ENCODE measurements at places on chromosomes 5 and 9. TPM values are rescaled to one million over a fixed set of nuclear protein-coding genes. Genes with fewer than 3 reads are reported as not detected.

Gene CDH12
- 23.5 TPM for total RNA-seq

Gene CDK9
- 83.9 TPM for total RNA-seq

Gene LOX
- 0.27 TPM for total RNA-seq

DNA sequence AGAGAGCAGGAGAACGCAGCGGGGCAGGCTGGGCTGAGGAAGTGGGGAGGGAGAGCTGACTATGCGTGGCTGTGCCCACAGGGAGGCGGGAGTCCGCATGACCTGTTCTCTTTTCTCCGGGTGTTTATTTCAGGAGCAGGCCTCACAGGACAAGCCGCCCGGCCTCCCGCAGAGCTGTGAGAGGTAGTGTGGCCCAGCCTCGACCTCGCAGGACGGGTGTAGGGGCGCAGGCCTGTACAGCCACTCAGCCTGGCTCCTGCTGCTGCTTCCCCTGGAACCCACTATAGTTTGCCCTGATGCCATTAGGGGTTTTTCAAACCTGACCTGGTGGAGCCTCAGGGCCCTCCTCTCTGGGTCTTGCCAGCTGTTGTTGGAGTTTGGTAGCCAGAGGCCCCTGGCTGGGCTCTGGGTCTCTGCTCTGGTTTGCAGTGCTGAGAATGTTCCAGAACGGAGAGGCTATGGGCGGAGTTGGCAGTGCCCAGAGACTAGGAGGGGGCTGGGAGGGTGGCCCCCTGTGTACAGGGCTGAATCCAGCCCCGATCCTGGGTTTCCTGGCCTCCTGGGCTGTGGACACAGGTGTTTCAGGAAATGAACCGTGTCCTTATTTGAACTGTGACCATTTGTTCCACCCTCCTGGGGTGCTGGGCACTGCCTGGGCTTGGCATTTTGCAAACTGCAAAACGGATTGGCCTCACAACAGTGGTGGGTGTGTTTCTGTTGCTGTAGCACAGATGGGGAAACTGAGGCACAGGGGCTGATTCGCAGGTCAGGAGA lies 78.8 kb downstream of the WNK2 start:
- no peak for DNase-seq

DNA sequence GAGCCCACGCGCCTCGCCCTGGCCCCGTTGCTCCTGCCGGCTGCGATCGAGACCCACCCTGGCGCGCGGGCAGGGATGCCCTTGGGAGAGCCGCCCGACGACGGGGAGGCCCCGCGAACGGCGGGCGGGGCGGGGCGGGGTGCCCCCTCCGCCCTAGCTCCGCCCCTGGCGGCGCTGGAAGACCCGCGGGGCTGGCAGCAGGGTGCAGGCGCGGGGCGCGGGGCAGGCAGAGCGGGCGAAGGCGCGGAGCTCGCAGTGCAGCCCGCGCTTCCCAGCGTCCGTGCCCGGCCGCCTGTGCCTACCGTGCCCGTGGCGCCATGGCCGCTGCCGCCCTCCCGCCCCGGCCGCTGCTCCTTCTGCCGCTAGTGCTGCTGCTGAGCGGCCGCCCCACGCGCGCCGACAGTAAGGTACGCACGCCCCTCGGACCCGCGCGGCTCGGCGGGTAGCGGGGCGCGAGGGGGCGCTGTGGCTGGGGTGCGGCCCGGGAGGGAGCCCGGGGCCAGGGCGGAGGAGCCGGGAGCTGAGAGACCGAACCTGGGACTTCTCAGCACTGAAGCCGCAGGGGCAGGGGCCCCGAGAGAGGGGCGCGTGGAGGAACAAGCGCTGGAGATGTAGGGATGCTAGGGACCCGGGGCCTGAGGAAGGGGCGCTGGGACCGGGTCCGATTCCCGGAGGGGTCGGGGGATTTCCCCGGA lies at the start of gene OLFML2A:
Gene OLFML2A, plus strand, starts transcription at position 180 of the 695 bp plus-strand sequence. Its CDS starts 138 bp downstream, at position 318.
- peak; percentile 50 for DNase-seq

DNA sequence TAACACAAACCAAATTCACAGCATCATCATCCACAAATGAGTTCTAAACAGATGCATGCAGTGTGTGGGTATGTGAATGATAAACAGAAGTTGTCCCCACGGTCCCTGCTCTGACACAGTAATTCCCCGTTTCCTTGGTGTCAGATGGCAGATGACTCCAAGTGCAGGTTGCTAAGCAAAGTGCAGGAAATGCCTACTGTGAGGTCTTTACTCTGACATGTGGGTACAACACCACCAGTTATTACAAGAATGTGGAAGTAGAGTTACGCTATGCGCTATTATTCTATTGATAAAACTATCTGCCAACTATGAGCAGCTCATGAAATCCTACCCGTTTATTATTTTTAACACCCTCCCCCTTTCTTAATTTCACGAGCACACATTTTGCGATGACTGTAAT lies 448.9 kb downstream of the BNC2 start:
- DNase-seq, result no peak

DNA sequence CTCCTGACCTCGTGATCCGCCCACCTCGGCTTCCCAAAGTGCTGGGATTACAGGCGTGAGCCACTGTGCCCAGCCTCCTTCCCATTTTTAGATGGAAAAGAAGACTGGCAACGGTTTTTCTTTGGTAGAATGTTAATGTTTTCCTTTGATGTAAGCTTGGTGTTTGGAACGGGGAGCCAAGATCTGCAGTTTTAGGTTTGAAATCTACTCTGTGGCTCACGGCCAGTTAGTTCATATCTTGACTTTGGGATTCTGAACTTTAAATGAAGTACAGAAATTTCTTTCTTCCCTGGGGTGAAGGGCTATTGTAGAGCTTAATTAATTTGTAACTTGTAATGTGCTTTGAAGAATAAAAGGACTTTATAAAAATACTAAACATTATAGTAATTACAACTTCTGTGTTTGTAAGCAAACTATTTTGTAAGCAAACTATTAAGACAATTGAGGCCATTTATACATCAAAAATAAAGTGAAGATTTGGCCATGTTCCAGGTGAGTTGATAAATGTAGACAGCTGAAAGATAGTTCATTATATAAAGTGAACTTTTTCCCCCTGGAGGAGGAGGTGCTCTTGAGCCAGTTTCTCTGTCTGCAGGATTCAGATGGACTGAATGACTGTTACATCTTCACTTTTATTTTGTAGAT lies 117.1 kb upstream of the TUT7 start:
- DNase-seq, result no peak

- DNase-seq, result no peak
These were observed 798 bp downstream of the PITX1 start for GRCh38 chr5:135032999-135033861.

DNA sequence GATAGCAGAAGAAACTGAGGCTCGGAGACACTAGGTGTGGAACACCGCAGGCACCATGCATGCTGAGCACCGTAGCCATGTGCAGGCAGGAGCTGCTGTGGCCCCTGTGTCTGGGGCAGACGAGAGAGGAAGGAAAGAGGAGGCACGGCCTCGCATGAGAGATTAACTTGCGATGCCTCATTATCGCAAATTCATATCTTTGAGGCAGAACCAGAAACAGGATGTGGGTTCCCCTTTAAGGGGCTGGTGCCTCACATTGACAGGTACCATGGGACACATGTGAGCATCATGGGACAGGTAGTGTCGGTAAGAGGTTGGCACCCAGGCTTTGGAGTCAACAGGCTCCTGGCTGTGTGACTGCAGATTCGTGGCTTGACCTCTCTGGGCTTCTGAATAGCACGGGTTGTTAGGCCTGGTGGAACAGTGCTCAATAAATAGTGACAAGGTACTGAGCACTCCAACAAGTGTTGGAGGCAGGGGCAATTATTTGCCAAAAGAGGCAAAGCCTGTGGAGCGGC lies 40.8 kb downstream of the NAIF1 start:
- DNase-seq, result no peak

GRCh38 chr9:126851286-126851880 lies 9.1 kb upstream of the ZBTB34 start:
- DNase-seq, result no peak

DNA sequence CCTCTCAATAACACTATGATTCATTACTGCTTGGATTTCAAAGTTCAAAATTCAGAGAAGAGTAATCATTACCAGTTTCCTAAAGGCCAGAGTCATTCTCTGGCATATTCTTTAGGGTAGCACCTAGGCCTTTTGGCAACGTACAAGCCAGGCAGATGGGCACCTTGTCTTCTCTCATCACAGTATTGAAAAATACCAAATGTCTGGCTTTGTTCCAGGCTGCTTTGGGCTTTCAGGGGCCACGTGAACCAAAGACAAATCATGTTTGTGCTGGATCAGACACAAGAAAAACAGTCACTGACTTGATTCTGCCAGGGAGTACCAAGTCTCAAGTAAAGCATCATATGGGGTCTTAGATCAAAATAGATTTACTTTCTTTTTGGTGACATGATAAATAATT lies 15.5 kb downstream of the MEGF9 start:
- DNase-seq, result no peak

- no peak for DNase-seq
These were observed 44.2 kb downstream of the MRPL36 start for GRCh38 chr5:1755321-1755949.

- DNase-seq, result no peak
These were observed 164.4 kb downstream of the GIN1 start for GRCh38 chr5:102955488-102955887.

DNA sequence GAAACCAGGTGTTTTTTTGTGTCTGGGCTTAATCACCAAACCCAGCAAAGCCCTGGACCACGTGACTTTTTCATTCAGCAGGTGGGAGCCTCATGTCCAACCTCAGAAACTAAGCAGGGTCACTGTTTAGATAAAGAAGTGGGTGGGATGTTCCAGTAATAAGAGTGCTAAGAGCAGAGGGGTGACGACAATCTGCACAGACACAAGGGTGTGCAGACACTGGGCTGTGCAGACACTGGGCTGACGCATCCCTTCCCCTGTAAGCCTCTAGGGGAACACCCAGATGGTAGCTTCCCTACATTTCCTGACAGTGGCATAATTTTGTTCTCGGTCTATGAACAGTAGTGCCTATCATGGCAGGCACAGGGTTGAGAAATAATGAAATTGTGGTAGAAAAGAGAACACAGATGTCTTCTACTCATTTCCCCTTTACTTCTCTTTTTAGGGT lies 85.1 kb downstream of the SAXO1 start:
- DNase-seq, result no peak

DNA sequence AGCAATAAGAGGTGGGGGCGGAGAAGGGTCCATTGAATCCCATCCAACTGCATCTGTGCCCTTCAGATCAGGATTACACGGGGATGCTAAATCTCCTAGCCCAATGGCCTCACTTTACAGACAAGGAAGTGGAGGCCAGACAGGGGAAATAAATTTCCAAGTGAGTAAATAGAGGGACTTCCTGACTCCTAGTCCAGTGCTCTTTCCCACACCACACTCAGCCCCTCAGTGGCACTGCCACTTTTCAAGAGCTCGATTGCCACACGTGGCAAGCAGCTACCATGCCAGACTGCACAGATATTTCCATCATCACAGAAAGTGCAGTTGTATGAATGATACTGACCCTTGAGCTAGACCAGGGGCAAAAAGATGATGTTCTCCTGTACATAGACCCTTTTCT lies 8.2 kb upstream of the TNIP1 start:
- no peak for DNase-seq

- no peak for DNase-seq
These were observed 60.1 kb downstream of the MAT2B start for GRCh38 chr5:163565492-163565891.

- DNase-seq, result no peak
These were observed 194.4 kb downstream of the TAF11L14 start for GRCh38 chr5:17828681-17829080.

DNA sequence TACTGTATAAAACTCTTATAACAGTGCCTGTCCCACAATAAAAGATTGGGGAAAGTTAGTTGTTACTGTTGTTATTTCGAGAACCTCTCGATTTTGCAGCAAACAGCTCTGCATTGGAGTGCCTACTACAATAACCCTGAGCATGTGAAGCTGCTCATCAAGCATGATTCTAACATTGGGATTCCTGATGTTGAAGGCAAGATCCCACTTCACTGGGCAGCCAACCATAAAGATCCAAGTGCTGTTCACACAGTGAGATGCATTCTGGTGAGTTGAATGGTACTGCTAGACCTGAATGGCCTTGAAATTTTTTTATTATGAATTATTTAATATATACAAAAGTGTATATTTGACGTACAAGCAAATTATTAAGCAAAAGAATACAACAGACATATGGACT lies 123.2 kb downstream of the TEX10 start:
- DNase-seq, result no peak

DNA sequence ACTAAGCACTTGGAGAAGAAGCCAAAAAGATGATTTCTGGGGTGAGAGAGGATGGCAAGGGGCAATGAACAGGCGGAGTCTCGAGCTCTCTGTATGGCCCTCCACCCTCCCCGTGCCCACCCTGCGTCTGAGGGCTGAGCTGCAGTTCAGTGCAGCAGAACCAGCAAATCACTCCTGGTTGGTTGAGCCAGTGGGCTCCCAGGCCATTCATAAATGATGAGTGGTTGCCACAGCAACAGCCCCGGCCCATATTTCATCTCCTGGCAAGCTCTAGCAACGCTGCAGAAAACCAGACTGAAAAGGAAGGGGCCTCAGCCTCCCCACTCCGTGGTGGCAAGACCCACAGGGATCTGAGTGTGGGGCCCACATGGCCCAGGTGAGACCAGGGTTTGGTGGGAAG lies 93.8 kb upstream of the PPP1R26 start:
- DNase-seq, result no peak

GRCh38 chr5:141637123-141637766 lies 448 bp downstream of the RELL2 start:
- peak; percentile 70 for DNase-seq

DNA sequence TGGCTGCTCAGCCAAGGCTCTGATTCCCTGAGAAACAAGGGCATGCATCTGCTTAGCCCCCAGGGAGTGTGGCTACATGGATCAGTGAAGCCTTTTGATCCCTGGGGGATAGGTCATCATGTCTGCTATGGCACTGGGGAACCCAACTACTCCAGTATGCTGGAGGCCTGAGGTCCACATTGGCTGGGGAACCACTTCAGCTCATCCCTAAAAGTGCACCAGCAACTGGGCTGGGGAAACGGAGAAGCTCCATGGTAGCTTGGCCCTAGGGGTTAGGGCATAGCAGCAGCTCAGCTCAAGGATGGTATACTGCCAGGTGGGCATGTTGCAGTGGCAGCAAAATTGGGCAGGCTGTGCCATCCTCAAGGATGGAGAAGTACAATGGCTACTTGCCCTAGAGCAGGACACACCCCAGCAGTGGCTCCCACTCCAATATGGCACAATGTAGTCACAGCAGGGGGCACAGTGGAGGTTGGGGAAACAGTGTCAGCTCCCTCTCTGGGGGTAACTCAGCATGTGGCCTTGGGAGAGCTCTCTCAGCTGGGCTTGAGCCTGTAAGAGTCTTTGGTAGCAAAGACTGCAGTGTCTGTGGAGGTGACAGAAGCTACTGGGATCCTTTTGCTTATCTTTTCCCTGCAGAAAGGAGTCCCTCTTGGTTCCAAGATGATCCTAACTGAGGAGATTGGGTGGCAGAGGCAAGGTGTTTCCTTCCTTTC lies 111.5 kb upstream of the FSTL4 start:
- no peak for DNase-seq

GRCh38 chr9:137606005-137606621 lies 627 bp downstream of the ARRDC1 start:
- peak; percentile 57 for DNase-seq

DNA sequence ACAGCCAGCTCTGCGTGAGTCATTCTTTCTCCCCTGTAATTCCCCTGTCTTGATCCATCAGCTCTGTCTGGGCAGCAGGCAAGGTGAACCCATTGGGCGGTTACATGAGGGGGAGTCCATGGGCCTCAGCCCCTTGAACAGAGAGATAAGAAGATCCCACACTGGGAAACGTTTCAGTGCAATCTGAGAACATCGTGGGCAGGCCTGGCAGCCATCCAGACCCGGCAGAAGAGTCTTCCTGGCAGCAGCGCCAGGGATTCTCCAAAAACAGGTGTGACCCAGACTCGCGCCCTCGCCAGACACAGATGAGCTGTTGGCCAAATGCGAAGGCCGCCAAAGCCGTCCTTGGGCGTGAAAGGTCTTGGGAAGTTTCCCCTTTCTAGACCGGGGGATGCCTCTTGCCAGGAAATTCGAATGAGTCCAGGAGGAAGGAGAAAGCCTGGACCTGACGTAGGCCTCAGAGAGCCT lies 6.4 kb upstream of the SLC12A7 start:
- no peak for DNase-seq
